ENCODE measurements at places on chromosomes 11 and 22. TPM values are rescaled to one million over a fixed set of nuclear protein-coding genes. Genes with fewer than 3 reads are reported as not detected.

DNA sequence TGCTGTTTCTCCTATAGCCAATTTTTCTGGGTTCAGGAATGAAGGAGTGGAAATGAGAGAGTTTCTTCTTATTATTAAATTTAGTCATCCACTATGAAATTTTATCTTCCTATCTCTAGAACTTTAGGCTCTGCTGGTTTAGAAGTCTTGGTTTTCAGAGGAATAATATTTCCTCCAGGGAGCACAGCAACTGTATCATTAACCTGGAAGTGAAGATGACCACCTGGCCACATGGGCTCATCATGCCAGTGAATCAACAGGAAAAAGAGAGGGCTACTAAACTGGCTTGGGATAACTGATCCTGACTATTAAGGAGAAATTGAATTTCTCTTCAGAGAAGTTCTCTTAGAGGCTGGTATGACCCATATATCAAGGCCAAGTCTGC is 44.4 kb downstream of the ADM start:
- no peak overlapping the region for H3K27ac ChIP-seq

GRCh38 chr22:22721681-22722354 is 77.4 kb downstream of the GGTLC2 start:
- peaks cover 30% of the 10 kb centered on the region for H3K4me1 ChIP-seq
- H3K27me3 ChIP-seq, result no peaks in the 10 kb centered on the region
- H3K36me3 ChIP-seq, result no peaks in the 10 kb centered on the region
- peak overlapping the region; percentile 64 for H3K27ac ChIP-seq

DNA sequence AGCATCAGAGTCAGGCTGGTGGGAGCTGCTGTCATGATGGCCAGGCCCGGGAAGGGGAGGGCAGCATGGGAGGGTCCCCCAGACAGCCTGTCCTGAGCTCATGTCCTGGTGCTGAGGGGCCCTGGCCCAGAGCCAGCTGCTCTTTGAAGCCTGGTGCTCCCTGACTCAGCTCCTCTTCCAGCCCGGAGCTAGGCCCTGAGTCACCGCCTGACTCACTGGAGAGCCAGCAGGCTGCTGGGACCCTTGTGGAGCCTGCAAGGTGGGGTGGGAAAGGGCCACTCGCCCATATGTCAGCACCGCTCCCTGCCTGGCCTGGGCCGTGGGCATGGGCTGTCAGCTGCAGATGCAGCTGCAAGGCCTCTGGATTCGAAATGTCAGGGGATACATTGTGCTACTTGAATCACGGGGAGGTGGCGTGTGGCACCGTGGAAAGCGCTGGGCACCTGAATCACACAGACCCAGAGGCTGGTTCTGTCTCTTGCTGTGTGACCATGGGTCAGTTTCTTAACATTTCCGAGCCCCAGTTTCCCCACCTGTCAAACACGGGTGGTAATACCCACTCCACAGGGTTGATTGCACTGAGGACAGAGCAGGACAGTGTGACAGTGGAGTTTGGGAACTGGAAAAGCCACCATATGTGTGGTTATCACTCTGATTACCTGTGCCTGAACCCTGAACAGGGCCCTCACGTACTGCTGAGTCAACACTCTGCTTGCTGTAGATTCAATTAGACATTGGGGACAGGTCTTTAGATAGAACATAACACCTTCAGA is 4.4 kb downstream of the CACNA1I start:
- peaks cover 28% of the 10 kb centered on the region for H3K27me3 ChIP-seq
- H3K36me3 ChIP-seq, result no peaks in the 10 kb centered on the region
- no peak overlapping the region for H3K4me3 ChIP-seq

DNA sequence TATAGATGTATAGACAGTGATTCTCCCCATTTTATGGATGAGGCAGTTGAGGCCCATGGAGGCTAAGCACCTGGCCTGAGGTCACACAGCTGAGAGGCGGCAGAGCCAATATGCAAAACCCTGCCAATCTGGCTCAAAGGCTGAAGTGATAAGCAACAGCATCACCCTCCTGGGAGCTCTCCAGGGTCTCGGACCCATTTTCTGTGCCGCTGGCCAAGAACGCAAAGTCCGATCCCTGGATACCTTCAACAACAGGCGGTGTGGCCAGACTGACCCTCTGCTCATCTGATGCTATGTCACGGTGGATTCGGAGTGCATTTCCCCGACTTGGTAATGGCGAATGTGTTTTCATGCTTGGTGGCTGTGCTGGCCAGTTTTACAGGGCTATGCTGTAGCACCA is 595.0 kb downstream of the TBC1D22A start:
- H3K27me3 ChIP-seq, result no peaks in the 10 kb centered on the region
- H3K4me1 ChIP-seq, result no peaks in the 10 kb centered on the region
- H3K27ac ChIP-seq, result no peak overlapping the region
- H3K36me3 ChIP-seq, result no peaks in the 10 kb centered on the region

GRCh38 chr11:45461514-45461913 is 175.4 kb upstream of the SYT13 start:
- DNase-seq, result no peak
- no peaks in the 10 kb centered on the region for H3K4me1 ChIP-seq
- no peak overlapping the region for H3K27ac ChIP-seq
- H3K4me3 ChIP-seq, result no peak overlapping the region
- H3K27me3 ChIP-seq, result no peaks in the 10 kb centered on the region

Gene SYT13
- total RNA-seq, result 0.03 TPM

DNA sequence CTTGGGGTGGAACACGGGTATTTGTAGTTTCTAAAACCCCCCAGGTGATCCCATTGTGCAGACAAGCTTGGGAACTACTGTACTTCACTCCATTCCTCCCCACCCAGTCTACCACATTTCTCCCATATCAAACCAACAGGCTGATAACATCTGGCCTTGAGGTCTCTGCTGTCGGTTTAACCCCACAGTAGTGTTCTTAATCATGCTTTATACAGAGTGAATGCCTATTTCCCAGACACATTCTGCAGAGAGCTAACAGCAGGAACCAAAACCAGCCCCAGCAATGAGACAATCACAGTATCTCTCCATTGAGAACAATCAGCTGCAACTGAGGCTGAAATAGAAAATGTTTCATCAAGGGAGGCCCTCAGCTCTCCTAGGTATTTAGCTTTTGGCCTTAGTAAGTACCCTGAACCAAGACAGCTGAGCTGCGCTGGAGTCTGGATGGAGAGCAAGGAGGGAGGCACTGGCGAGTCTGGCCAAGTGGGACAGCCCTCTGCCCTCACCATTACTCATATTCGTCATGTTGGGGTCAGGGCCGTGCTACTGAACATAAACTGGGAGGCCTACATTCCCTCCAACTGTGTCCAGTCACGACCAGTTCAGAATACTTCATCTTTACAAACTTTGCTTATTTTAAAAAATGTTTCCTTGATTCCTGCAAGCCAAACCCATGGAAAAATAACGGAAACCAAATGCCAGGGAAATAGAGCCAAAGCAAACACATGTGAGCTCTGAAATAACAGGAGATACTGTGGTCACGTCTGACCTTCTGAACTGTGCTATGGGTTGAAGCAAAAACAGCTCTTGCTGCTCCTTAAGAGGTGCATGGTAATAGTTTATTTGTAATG is 81.0 kb downstream of the CCDC34 start:
- H3K4me3 ChIP-seq, result no peak overlapping the region
- no peak for DNase-seq
- no peaks in the 10 kb centered on the region for H3K27me3 ChIP-seq
- no peaks in the 10 kb centered on the region for H3K36me3 ChIP-seq
- no peak overlapping the region for H3K27ac ChIP-seq
- H3K4me1 ChIP-seq, result no peaks in the 10 kb centered on the region

DNA sequence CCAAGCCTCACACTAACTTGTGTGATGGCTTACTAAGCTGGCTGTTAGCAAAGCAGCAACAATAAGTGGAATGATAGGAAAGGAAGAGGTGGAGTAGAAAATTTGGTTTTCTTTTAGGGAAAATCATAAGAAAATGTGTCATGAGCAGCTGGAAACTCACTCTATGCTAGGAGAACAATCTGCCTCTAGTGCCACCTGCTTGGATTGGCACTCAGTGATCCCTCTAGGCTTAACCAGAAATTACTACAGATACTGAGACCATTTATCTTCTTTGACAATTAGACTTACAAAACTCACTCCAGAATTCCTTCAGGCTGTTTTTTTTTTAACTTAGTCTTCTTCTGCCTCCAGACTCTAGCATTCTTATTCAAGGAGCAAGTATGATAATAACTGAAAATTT is 117.3 kb downstream of the CD44 start:
- peaks cover 14% of the 10 kb centered on the region for H3K4me1 ChIP-seq
- no peak overlapping the region for H3K4me3 ChIP-seq
- no peaks in the 10 kb centered on the region for H3K36me3 ChIP-seq
- no peaks in the 10 kb centered on the region for H3K27me3 ChIP-seq
- peak overlapping the region; percentile 69 for H3K27ac ChIP-seq

Gene LGR4
- 2.4 TPM for total RNA-seq

- no peak for DNase-seq
- H3K4me1 ChIP-seq, result no peaks in the 10 kb centered on the region
Observed at GRCh38 chr22:46895753-46896152, 133.3 kb downstream of the TBC1D22A start.

Gene ART5
- total RNA-seq, result not detected
